ENCODE measurements at places on chromosomes 5 and 9.

- DNase-seq: no peak
These were observed 69.9 kb downstream of the TLE1 start for GRCh38 chr9:81619353-81620001.

DNA sequence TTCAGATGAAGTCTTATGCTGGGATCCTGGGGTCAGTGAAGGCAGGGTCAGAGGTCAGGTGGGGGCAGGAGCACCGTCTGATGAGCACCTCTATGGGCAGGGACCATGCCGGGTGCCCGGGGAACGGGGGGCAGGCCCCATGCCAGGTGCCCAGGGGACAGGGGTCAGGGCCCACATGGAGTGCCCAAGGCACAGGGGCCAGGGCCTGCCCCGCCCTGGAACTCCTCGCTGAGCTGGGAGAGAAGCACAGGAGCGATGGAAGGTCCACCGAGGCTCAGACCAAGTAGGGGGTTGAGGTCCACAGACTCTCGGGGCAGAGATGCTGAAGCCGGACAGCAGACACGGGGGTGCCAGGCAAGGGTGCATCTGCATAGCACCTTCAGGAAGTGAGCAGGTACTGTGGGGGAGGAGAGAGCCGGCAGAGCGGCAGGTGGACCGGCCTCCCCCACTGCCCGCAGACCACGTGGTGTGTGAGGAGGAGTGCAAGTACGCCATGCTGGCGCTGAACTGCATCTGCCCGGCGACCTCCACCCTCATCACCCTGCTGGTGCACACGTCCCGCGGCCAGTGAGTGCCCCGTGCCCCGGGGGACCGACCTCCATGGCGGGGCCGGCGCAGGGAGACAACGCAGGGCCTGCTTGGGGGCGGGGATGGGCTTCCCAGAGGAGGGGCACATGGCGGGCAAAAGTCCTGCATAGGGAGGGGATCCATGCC lies 67.7 kb downstream of the KCNT1 start:
- DNase-seq: no peak

- no peak for DNase-seq
These were observed 9.4 kb upstream of the GABRA6 start for GRCh38 chr5:161676103-161676502.

DNA sequence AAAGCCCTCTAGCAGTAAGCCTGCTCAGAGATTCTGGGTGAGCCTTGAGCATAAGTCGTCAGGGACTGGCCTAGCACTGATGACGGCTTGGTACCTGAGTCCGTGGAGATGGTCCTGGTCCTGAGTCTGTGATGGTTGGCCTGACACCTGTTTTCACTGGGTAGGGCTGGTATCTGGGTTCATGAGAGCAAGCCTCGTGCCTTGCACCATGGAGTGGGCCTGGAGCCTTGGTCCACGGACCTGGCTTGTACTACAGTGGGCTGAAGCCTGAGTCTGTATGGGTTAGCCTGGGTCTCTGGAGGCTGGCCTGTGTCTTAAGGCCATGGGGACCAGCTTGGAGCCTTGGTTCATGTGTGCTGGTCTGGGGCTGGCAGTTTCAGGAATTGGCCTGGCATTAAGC lies 310.3 kb upstream of the ISL1 start:
- no peak for DNase-seq

DNA sequence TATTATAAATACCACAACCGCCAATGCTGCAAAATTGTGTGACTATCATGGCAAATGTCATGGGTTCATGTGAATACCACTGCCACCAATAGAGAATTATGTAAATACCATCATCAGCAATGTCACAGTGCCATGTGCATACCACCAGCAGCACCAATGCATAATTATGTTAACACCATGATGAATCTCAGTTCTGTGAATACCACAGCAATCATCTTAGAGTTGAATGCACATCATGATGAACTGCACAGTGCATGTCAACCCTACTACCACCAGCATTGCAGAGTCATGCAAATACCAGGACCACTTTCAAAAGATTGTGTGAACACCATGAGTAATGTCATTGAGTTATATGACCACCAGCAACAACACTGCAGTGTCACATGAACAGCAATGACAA lies 63.2 kb downstream of the SHC3 start:
- DNase-seq: no peak

DNA sequence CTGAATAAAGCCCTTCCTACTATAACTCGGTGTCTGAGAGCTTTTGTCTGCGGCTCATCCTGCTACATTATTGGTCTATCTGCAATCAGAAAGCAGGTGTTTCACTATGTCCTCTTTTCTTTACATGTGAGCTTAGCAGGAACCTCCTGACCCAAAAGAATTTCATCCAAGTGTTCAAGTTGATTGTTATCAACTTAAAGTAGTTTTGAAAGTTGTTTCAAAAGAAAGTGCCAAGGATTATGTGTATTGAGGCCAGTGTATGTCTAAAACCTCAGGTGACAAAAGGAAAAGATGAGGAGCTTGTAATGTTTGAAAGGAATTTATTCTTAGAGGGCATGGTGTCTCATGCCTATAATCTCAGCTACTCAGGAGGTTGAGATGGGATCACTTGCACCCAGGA lies 8.1 kb upstream of the SELENOP start:
- no peak for DNase-seq

DNA sequence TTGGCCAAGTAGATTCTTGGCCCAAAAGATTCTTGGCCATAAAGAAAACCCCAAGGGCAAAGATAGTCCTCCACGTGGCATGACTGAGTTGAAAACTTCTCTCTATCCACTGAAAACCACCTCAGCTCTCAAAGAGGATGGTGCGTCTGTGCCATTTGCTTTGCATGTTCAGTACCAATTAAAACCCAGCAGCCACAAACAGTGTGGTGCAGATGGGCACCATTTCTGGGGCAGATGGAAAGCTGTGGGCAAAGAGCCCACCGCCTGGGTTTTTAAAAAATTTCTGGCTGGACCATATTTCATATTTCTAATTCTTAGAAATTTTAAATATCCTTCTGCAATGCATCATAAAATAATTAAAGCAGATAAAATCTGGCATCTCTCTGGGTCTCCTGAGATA lies 84.5 kb upstream of the PUM3 start:
- no peak for DNase-seq

GRCh38 chr9:135098400-135099105 lies 11.1 kb downstream of the OLFM1 start:
- no peak for DNase-seq

DNA sequence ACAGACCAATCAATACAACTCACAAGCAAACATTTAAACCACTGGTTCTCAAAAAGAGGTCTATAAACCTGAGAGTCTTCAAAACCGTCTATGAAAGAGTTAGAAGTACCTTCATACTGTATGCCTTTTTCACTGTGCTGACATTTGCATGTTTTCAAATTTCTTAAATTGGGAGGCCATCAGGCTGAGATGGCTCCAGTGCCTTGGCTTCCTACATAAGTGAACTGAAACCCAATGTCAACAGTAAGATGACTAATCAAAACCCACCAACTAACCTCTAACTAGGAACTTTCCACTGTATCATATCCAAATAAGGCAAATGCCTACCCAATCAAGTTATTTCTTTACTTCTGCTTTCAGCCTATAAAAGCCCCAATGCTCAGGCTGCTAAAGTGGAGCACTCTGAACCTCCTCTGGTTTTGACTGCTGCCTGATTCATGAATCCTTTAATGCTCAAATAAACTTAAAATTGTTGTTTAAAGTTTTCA lies 35.1 kb downstream of the FAM13B start:
- DNase-seq: no peak

GRCh38 chr5:40410231-40410861 lies 269.4 kb upstream of the PTGER4 start:
- no peak for DNase-seq

- no peak for DNase-seq
These were observed 28.1 kb downstream of the IL33 start for GRCh38 chr9:6243746-6244145.

GRCh38 chr5:73274881-73275663 lies 102.1 kb downstream of the TMEM174 start:
- DNase-seq: no peak

DNA sequence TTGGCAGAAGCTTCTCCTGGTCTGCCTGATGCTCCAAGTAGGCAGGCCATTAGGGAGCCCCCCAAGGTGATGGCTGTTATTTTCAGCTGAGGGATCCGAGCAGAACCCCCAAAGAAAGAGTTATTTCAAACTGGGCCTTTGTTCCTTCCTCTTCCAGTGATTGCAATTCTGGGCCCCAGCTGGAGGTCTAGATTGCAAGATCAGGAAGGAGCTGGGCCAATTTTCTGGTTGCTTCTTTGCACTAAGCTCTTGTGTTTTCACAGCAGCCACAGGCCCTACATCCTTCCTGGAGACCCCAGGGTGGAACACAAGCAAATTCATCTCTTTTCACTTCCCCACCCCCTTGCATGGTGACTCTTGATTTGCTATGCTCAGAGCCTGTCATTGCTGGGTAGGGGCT lies 215.0 kb downstream of the SEMA6A start:
- DNase-seq: no peak

DNA sequence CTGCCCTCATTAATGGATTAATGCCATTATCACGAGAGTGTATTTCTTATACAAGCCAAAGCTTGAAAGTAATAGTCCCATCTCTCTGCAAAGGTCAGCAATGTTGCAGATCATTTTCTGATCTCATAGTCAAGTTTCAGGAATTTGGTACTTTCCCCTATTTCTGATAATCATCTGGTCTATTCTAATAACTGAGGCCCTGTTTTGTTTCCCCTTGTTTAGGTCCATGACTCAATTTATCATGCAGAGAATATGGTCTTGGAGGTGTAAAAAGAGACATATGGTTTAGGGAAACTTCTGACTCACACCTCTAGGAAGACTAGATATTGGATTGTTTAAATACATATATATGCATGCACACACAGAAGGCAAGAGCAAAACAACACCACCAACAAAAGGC lies 339.3 kb upstream of the NUDT12 start:
- no peak for DNase-seq

GRCh38 chr5:110790673-110791072 lies 51.9 kb downstream of the SLC25A46 start:
- no peak for DNase-seq

GRCh38 chr5:59357381-59357977 lies 536.0 kb downstream of the PDE4D start:
- no peak for DNase-seq
